ENCODE measurements at places on chromosomes 7 and 10.
A peak's percentile ranks its signal among the peaks of the same experiment; 100 is the strongest.

DNA sequence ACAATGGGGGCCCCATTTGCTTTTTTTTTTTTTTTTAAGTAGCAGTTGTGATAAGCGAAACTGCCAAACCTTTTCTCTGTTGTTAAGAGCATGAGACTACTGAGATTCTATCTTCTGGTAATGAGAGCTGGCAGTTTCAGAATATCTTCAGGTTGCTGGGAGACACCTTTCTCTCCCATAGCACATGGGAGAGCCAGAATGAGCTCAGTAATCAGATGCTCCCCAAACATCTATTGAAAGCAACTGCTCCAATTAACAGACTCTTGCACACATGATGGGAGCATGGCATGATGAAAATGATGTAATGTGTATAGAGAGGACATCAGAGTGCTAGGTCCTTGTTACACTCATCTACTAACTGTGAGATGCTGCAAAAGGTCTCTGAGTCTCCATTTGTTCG is 18.8 kb downstream of the MYO3A start:
- DNase-seq = no peak

- DNase-seq = no peak
Observed at GRCh38 chr10:26832960-26833359, 27.8 kb downstream of the ABI1 start.

- DNase-seq = no peak
Observed at GRCh38 chr7:120475994-120476393, 203.0 kb downstream of the KCND2 start.

GRCh38 chr10:57964351-57964750 is 303.3 kb downstream of the IPMK start:
- peak; percentile 80 for DNase-seq

GRCh38 chr7:8408871-8409270 is 24.5 kb upstream of the NXPH1 start:
- no peak for DNase-seq

- no peak for DNase-seq
Observed at GRCh38 chr7:138173548-138173947, 97.3 kb downstream of the AKR1D1 start.

- peak; percentile 78 for DNase-seq
Observed at GRCh38 chr10:122565766-122566206, 5.2 kb downstream of the DMBT1 start.

- peak; percentile 12 for DNase-seq
Observed at GRCh38 chr10:10209167-10209566, 808.5 kb upstream of the CELF2 start.

DNA sequence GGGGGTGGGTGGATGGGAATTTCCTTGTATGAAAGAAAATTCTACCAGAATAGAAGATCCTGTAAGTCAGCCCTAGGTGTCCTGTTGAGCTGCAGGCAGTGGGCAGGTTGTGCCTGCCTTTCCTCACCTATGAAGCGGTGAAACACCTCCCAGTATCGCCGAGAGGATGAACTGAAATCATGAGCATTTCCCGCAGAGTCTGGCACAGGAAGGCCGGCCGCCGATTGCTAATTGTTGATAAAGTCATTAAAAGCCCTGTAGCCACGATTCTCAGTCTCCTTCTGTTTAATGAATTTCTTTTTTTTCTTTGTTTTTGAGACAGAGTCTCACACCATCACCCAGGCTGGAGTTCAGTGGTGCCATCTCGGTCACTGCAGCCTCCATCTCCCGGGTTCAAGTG is 142.1 kb downstream of the CAMK1D start:
- DNase-seq = no peak
